ENCODE measurements at places on chromosomes 16 and 17.

GRCh38 chr16:68884401-68884800, 41.1 kb downstream of the TANGO6 start:
- no peak for DNase-seq

GRCh38 chr16:88327561-88328312, 55.0 kb upstream of the ZNF469 start:
- DNase-seq, result no peak

DNA sequence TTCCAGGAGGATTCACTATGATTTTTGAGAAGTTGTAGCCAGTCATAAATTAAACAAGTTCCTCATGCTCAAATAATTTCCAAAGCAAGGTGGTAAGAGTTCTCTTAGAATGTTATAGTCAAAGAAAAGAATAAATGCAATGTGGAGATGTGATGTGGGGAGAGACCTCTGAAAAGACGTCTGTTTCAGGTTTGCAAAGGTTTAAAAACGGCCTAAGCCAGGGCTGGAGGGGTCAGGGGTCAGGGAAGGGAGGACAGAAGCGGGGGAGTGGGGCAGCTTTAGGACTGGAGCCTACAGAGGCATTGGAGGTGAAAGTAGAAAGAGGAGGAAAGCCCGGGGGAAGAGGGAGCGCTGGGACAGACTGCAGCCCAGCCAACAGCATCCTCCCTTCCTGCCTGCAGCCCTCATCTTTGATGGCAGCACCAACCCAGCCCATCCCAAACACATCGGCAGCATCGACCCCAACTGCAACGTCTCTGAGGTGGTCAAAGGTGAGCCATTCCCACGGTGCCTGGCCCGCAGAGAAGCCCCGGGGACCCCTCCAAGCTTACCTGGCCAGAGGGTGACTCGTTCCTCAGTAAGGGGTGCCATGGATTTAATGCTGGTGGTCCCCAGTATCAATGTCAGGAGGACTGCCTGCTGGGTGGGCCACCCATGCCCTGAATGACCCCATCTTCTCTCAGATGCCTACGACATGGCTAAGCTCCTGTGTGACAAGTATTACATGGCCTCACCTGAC, 11.4 kb downstream of the PDK2 start:
- no peak for DNase-seq

DNA sequence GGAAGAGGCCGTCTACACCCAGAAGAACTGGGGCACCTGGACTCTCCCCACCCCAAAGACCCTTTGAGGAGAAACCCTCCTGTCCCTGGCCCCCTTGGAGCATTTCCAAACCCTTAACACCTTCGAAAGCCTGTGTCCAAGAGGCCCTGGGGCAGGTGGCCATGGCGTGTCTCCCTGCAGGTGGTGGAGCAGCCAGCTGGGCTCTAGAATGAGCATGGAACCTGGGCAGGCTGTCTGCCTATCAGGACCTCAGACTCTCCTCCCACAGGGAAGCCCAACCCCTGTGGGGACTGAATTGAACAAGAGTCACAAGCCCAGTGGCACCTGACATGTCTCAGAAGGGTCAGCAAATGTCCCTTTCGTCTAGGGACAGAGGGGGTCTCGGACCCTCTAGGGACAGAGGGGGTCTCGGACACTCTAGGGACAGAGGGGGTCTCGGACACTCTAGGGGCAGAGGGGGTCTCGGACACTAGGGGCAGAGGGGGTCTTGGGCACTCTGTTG, 8.4 kb downstream of the CBX4 start:
- DNase-seq, result no peak

GRCh38 chr16:85536073-85536410, 77.1 kb upstream of the GSE1 start:
- no peak for DNase-seq

DNA sequence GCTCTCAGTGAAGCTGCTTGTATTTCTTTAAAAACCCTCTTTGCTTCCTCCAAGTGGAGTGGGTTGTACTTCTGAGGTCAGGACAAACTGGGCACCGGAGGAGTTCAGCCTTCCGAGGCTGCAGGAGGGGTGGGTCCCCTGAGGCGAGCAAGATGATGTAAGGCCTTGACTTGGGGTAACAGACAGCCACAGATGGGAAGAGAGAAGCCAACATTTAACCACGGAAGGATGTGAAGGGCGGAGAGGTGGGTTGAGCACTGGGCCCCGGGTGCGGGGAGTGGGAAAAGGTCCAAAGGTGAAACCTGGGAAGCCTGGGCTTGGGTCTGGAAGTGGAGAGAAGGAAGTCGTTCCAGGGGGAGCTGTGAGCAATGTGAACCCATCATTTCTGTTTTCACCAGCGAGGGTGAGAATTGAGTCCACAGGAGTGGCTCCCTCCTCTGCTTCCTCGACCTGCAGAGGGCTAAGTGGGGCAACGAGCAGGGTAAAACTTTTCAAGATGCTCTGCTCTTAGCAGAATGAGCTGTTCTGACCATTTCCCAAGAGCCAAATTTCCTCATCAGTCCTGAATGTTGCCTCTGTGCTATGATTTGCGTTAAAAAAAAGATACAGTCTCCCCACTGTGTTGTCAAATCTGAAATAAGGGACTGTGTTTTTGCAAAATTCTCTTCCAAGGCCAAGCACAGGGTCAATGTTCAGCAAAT, 137.7 kb upstream of the CRHR1 start:
- DNase-seq, result no peak

DNA sequence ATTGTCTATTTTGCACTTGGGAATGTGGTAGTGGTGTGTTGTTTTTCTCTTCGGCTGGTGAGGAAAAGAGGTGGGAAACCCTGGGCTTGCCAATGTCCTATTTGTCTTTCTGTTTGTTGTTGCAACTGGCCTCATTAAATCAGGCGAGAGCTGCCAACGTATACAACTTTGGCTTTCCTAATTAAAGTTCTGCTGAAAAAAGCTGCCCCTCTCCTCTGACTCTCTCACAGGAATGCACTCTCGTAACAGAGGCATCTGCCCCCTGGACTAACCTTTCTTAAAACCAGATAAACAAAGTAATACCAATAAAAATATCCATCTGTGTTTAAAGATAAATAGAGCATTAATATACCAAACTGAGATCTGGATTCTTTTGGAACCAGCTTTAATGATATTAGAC, 7.8 kb downstream of the CDRT15 start:
- DNase-seq, result no peak

- no peak for DNase-seq
These were observed 221.1 kb upstream of the HSBP1 start for GRCh38 chr16:83586461-83587200.

- no peak for DNase-seq
These were observed 60.3 kb downstream of the RMI2 start for GRCh38 chr16:11405331-11406176.

DNA sequence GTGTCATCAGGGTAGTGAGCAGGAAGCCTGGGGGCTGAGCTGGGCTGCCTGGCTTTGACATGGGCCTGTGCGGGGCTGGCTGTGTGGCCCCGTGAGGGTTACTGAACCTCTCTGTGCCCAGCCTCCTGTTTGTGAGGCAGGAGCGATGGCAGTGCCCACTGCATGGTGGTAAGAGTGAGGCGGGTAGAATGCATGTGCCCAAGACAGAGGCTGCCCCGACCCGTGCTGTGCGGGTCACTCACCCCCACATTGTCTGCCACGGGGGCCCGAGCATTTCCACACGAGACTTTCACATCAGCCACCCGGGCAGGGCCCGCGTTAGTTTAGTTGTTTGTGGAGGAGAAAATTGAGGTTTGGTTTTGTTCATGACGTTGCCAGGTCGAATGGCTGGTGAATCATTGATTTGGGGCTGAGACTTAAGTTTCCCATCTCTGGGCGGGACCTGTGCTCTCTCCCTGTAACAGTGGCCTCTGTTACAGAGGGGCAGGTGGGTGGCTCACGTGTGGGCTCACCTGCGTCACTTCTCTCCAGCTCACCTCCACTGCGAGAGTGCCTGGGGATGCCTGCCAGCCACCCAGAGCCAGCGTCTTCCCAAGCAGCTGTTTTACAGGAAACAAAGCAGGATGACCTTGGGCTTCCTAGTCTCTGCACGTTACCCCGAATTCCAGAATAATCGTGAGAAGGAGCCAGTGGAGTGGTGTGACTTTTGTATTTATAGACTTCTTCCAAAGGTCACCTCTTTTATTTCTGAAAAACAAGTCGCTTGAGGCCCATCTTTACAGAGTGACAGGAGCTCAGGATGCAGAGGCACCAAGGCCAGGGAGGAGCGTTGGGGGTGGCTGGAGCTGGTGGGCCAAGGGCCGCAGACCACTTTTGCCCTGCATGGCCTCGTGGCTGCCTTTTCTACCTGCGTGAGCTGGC, 150.6 kb downstream of the RPTOR start:
- DNase-seq, result no peak

DNA sequence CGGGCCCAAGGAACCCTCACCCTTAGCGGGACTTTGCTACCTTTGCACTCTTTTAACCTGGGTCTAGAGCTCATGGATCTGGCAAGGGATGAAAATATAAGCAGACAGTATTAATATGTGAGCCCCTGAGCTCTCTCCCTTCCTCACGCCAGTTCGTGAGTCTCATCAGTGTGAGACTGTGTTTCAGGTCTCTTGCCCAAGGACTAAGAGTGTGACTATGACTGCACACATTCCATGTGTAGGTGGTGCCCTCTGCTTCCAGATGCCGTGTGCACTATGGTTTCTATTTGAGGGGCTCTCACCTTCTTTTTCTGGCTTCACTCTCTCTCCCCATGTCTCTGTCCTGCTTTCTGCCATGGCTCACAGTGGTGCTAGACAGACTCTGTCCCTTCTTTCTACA, 40.5 kb downstream of the DHRS7B start:
- no peak for DNase-seq

GRCh38 chr17:81648013-81648706, 8.2 kb downstream of the PDE6G start:
- no peak for DNase-seq

- DNase-seq, result no peak
These were observed 12.5 kb downstream of the SIAH1 start for GRCh38 chr16:48372744-48373143.

- no peak for DNase-seq
These were observed 1.0 kb upstream of the NLRC5 start for GRCh38 chr16:56988161-56988947.

DNA sequence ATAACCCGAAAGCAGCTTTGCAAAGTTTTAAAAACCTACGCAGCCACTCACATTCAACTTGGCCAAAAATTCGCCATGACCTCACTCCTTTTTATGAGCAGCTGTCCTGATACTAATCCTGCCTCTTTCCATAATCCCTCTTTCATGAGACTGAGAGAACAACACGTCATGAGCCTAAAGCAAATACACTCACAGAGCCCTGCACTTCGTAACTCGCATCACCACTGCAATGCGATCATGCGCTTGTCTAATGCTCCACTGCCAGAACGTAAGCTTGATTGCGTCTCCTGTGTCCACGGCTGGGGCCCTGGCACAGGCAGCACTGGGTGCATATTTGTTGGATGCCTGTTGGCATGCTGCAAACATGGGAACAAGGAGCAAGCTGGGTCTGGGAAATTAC, 36.2 kb downstream of the CDRT4 start:
- no peak for DNase-seq

- DNase-seq, result no peak
These were observed 5.8 kb upstream of the ARMC5 start for GRCh38 chr16:31453255-31454204.

DNA sequence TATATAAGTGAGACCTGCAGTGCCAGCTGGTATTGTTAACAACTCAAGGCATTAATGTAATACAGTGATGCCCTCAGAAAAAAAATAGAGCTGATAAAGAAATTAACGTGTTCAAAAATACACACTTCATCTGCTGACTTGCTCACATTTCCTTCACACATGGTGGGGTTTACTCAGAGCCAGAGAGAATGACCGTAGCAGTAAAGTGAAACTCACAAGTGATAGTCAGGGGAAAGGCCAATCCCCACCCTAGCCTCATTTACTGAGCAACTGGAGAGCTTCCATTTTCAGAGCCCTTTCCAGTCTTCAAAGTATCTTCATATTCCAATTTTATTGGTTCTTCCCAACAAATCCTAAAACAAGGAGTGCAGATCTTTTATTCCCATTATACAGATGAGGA, 74.0 kb upstream of the HLF start:
- DNase-seq, result no peak

- DNase-seq, result no peak
These were observed 8.9 kb downstream of the ALOX15 start for GRCh38 chr17:4632581-4632920.

DNA sequence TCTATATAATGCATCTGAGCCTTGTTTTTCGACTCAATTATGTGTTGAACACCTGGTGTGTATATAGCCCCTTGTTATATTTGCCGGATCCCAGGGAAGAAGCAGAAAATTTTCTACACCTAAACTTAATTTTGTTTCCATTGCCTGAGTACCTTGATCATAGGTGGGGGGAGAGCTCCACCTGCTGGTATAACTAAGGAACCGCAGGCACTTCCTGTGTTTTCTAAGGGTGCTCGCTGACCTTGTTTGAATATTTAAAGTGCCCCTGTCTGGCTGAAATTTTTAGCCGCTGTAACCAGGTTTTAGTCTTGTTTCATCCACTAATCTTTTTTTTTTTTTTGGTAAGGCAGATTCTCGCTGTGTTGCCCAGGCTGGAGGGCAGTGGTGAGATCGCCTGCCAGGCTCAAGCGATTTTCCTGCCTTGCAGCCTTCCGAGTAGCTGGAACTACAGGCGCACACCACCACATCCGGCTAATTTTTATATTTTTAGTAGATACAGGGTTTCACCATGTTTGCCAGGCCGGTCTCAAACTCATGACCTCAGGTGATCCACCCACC, 6.5 kb upstream of the NUBP1 start:
- peak; percentile 56 for DNase-seq

GRCh38 chr16:88650749-88651275, at the start of gene CYBA:
TSS of gene CYBA (minus strand) at chr16:88651053. CDS start at chr16:88651013, 40 bp downstream.
- no peak for DNase-seq

DNA sequence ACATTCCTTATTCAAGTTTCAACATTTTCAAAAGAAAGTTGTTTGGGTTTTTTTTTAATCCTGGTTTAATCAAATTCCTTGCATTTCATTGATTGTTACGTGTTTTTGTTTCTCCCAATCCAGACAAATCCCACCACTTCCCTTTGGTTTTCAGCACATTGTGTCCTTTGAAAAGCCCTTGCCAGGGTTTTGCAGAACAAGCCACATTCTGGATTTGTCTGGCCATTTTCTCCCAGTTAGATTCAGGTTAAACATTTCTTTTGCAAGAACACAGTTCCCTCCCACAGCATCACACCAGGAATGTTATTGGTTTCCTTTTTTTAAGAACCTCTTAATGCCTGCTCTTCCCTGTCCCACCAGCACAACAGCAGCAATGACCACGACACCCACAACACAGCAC, 278.0 kb upstream of the SALL1 start:
- DNase-seq, result no peak

DNA sequence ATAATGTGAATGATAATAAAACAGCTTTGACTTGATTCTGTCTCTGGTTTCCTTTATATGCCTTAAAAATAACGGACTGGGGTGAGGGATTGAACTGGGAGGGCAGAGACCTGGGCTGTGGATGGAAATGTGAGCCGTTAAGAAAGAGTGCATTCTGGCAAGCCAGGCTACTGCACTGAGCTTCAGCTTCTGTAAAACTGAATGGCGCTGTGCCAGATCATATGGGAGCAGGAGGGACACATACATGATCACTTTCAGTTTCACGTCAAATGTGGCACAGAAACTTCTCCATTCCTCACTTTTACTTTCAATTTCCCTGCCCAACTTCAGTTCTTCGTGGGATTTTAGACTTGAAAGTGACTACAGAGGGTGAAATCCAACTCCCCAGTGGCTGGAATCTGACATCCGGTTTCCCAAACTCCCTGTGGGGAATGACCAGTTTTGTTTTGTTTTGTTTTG, 1.1 kb downstream of the MT2A start:
- DNase-seq, result no peak

GRCh38 chr17:36755586-36755985, 154.2 kb downstream of the MRM1 start:
- peak; percentile 64 for DNase-seq

Measured in posterior cingulate gyrus (tissue), 11 donors.